ENCODE measurements at places on chromosomes 1 and 21.

- no peak for DNase-seq
These were observed 64.7 kb upstream of the LRRC7 start for GRCh38 chr1:69502991-69503390.

- no peak for DNase-seq
These were observed 23.4 kb downstream of the SAMSN1 start for GRCh38 chr21:14522736-14523135.

GRCh38 chr1:73205294-73205973, 923.1 kb upstream of the NEGR1 start:
- no peak for DNase-seq

GRCh38 chr21:34017039-34017961, 56.1 kb upstream of the MRPS6 start:
- DNase-seq, result no peak

DNA sequence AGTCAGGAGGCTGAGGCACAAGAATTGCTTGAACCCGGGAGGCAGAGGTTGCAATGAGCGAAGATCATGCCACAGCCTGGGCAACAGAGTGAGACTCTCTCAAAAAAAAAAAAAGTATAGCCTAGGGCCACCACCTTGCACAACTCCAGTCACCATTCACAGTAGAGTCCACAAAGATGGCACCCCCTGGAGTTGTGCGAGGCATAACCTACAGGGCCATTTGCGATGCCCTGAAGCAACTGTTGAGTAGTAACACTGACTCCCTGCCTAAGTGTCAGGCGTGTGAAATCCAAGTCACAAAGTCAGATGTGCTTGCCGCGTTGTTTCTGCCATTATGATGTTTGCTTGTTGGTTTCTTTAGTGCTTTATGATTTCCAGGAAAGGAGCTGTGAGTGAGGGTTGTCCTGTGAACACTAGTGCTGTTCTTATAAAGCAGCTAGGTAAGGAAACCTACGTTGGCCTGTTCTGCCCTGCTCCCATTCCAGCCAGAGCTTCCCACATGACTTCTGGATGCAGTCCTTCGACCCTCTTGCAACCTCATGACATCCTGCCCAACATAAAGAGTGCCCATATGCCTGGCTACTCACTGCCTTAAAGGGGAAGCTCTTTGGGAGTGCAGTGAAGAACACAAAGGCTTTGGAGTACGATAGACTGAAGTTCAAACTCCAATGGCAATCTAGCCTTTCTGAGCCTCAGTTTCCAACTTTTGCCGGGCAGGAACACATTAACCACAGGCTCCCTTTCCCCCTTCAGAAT, 29.8 kb downstream of the FHAD1 start:
- no peak for DNase-seq

DNA sequence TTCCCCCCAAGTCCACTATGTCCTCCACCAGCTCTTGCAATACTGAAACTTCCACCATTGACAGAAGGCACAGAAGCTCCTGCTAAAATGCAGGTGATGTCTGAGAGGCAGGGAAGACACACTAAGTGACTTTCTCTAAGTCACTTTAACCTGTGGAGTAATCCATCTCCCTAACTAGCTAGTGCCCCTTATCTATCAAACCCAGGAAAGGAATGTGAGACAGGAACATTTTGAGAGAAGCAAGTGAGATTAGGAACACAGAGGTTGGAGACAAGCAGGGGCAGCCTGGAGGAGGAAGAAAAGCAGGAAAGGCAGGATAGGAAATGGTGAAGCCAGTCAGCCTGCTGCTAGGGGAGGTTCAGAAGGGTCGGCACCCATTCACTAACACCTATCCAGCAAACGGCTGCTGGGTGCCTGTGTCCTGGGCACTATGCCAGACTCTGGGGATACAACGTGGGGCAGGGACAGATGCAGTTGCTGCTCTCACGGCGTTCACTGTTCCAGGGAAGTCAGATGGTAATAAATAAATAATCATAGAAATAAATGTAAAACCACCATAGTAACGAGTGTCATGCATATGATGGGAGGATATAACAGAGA, 7.0 kb downstream of the GPA33 start:
- no peak for DNase-seq

GRCh38 chr1:101653482-101653946, 343.2 kb downstream of the OLFM3 start:
- DNase-seq, result no peak

DNA sequence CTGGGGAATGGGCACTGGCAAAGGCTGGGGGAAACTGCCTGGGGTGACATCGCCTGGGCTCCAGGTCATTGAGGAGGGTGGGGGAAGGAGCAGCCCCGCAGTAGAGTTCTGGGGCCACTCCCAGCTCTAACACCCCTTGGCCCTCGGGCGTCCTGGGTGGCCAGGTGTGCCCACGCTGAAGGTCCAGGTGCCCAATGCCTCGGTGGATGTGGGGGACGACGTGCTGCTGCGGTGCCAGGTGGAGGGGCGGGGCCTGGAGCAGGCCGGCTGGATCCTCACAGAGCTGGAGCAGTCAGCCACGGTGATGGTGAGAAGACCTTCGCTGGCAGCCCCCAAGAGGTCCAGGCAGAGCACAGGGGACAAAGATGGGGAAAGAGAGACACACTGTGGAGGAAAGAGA, 7.7 kb downstream of the NTRK1 start:
- DNase-seq, result no peak

DNA sequence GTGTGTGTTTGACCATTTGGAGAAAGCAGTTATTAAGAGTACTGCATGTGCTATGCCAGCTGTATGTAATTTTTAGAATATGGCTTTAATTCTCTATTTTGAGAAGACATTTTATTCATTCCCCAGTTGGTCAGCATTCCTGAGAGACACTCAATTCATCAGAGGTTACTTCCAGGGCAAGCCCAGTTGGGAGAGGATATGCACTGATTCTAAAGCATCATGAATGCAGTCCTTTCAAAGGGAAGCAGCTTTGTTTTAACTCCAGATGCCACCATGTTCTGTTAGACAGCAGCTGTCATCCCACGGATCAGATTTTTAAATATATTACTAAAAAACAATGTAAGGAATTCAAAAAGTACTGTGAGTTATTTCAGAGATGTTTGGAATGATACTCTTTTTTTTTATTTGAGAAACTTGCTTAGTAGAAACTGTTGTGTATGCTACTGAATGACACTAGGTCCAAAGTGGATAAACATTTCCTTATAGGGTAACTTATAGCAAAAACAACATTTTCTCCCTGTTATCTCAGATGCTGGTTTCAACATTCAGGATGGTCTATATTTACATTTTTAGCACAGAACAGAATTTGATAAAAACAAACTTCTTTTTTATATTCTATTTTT, 149.5 kb upstream of the B3GALT2 start:
- no peak for DNase-seq

DNA sequence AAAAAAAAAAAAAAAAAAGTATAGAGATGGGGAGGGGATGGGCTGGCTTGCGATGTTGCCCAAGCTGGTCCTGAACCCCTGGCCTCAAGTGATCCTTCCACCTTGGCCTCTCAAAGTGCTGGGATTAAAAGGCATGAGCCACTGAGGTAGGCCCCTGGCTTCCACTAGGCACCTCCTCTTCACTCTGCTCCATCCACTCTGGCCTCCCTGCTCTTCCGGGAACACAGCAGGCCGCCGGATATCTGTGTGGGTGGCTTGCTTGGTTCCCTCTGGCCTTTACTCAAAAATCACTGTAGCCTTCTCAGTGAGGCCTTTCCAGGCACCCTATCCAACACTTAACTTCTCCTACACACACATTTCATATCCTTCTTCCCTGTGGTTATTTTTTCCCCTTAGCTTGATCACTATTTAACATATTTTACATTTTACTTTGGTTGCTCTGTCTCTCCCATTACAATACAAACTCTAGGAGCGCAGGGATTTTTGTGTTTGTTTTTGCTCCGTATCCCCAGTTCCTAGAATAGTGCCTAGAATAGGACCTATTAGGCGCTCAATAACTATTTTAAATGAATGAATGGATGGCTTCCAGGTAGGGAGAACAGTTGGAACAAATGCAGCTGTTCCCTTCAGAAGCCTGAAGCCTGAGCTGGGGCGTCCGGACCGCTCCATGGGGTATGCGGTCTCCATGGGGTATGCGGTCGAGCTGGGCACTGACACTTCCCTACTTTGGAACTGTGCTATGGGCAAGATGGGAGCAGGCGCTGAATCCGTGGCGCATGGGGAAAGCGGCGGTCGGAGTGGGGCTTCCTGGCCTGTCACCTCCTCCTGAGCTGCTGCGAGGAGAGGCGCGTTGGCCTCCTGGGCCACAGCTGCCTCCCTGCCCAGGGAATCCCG, 46.7 kb downstream of the H3-3A start:
- DNase-seq, result no peak

GRCh38 chr1:10339815-10340214, 59.0 kb upstream of the PGD start:
- no peak for DNase-seq
